ENCODE measurements at places on chromosomes 6 and 20.

GRCh38 chr6:124723671-124724070 is 238.6 kb upstream of the RNF217 start:
- no peak for DNase-seq

DNA sequence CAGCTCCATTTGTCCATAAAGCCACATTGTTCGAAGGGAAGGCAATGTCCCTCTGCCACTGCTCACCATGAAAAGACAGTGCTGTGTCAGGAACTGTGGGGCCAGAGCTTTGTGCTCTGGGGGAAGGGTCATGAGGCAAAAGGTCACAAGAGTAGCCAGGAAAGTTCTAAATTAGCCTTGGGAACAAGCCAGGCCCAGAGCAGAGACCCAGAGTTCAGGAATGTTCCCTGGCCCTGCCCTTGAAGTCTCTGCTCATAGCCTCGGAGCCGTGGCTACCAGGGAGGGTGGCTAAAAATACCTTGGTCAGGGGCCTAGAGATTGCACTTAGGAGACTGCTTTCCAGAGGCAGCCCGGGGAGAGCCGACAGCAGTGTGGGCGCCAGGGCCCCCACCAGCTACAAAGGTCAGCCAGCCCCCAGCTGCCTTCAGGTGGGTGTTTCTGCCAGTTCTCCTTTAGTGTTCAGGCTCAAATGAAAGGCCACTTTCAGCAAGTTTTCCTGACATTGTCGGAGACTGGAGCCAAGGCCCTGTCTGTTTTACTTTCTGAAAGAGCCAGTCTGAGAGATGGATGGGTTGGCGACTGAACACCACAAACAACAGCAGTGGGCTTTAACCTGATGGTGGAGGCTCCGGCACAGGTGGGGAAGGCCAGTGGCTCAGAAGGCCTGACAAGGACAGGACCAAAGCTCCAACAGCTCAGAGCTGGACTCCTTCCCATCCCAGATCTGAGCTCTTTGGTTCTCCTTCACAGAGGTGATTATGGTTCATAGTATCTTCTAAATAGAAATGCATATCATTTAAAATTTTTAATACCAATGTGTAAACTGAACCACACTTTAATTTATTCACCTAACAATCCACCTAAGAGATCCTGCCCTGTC is 76.2 kb downstream of the CDH26 start:
- no peak for DNase-seq

DNA sequence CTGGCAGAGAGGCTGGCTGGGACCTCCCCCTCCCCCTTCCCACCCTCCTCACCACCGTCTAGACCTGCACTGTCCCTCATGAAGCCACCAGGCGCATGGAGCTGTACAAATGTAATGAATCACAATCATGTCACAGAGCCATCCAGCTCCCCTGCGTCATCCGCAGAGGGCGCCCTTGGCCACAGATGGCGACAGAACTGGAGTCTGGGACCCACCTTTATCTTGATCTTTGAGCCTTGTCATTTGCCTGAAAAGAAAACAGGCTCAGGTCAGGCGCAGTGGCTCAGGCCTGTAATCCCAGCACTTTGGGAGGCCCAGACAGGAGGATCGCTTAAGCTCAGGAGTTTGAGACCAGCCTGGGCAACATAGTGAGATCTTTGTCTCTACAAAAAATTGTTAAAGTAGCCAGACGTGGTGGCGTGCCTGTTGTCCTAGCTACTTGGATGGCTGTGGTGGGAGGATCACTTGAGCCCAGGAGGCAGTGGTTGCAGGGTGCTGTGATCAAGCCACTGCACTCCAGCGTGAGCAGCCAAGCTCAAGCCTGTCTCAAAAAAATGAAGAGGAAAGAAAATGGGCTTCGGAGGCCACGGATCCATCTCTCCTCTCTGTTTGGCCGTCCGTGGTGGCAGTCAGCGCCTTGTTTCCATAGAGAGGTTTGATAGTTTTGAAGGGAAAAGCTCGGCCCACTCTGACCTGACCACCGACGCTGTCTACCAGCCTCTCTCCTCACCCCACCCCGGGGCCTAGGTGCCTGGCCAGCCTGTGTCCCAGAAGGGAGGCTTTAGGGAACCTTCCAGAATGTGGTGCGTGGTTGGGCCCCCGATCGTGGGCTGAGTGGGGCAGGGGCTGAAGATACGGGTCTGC is 6.2 kb downstream of the COL9A3 start:
- no peak for DNase-seq

DNA sequence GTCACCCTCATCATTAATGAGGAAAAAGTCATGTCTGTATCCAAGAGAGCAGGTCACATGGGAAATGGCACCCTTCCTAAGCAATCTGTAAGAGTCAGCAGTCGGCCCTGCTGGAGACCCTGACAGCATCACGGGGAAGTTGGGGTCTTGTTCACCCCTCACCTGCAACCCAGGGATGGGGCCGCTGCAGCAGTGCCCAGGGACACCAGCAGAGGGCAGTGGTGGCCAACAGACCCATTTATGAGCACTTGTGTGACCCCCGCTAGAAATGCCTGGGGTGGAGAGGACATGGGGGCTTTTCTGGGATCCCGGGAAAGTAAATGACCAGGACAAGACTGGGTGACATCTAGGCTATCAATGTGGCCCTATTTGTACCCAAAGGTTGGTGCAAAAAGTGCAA is 35.9 kb downstream of the ANKRD60 start:
- DNase-seq = no peak

DNA sequence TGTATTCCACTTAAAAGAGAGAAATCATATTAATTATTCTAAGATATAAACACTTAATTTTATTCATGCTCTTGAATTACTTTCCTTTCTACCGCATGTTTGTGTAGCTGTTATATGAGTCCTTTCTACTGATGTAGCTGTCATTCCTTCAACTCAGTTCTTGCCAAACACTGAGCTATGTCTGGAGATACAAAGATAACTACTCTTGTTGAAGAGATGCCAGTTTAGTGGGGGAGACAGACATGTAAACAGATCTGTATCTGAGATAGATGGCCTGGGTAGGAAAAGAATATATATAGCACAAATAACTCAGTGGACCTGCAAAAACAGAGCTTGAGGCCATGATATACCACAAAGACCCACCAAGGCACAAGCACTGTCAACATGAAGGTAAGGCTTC is 157.3 kb downstream of the BTBD9 start:
- no peak for DNase-seq

DNA sequence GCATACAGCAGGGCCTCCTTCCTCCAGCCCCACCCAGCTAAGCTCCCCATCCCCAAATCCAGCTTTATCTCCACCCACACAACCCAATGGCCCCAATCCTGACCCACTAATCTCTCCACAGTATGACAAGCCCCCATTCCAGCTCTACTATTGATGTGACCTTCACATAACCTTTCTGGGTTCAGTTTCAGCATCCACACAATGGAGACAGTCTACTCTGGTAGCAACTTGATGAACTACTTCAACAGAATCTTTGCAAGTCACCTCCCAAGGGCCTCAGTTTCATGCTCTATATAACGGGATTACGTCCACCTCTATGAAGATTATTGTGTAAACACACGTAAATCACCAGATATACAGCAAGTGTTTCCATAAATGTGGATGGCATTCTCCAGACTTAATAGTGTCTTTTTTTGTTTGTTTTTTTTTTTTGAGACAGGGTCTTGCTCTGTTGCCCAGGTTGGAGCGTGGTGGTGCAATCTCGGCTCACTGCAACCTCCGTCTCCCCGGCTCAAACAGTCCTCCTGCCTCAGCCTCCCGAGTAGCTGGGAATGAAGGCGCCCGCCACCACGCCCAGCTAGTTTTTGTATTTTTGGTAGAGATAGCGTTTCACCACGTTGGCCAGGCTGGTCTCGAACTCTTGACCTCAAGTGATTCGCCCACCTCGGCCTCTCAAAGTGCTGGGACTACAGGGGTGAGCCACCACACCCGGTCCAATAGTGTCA is 1.4 kb downstream of the AHCY start:
- DNase-seq = no peak

DNA sequence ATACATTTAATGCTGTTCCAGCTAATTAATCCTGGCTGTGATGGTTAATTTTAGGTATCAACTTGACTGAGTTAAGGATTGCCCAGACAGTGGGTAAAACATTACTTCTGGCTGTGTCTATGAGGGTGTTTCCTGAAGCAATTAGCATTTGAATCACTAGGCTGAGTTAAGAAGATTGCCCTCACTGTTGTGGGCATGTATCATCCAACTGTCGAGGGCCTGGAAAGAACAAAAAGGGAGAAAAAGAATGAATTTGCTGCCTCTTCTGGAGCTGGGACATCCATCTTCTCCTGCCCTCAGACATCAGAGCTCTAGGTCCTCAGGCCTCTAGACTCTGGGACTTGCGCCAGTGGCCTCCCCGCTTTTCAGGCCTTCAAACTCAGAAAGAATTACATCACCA is 34.3 kb downstream of the SDHAF4 start:
- no peak for DNase-seq

All from stimulated activated CD4-positive, alpha-beta T cell treated with anti-CD3 and anti-CD28 coated beads, Interleukin-15, amount 100 ng/mL, for 1 hour (primary cell).